ENCODE measurements at places on chromosomes 1 and 21.

- no peak for DNase-seq
These were observed 42.4 kb downstream of the PDE9A start for GRCh38 chr21:42695697-42696380.

DNA sequence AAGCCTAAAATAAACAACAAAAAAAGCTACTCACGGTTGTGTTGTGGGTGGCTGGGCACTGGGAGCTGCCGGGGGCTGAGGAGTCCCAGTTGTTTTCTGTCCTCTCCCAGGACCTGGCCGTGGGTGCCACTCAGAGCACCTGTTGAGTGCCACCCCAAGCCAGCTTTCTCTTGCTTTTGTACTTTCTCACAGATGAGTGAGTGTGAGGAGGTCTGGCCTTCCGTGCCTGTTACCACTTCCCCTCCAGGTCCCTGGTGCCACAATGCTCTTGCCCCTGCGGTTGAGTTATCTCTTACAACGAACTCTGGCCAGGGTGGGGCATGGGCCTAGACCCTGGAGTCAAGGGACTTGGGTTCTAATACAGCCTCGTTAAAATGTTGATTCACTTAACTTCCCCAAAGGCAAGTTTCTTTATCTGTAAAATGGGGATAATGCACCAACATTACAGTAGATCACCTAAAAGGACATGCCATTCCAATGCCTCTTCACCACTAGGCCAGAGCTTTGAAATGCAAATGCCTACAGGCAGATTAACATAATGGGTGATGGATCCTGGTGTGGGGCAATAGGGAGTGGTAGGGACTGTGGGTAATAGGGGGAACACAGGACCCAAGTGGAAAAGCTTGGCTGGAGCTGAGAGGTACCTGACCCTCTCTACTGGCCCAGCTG is at the start of gene CNR2:
TSS of gene CNR2 (minus strand) at position 151 of the 669 bp plus-strand sequence. CDS start 37,745 bp downstream, outside the sequence.
- DNase-seq = no peak

- DNase-seq = no peak
These were observed 1.4 kb upstream of the ANKRD13C start for GRCh38 chr1:70355920-70356319.

DNA sequence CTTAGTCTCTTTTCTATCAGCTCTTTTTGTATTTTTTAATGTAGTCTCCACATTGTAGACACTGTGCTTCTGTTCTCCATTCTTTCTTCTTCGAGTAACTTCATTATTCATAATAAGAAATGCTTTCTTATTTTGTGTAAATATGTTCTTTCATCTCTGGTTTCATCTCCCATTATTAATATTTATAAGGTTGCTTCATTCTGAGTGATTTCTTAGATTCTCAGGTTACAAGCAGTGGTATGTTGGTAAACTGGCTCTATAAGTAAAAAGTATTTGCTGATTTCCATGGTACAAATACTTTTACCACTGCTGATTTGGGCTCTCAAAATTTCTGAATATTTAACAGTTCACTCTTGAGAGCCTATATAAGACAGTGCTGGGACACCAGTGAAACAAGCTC is 81.3 kb downstream of the CDC14A start:
- no peak for DNase-seq

- DNase-seq = peak; percentile 87
These were observed 144.9 kb upstream of the HOOK1 start for GRCh38 chr1:59669752-59670312.

- no peak for DNase-seq
These were observed 480.4 kb upstream of the ZRANB2 start for GRCh38 chr1:71561206-71561605.

DNA sequence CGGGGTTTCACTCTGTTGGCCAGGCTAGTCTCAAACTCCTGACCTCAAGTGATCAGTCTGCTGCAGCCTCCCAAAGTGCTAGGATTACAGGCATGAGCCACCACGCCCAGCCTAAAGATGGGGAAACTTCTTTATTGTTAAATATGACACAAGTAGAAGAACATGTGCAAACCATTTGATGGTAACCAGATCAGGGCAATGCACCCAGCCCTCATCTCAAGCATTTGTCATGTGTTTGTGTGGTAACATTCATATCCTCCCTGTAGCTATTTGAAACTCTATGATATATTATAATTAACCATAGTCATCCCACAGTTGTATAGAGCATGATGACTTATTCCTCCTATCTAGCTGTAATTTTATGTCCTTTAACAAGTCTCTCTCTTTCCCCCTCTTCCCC is 119.5 kb upstream of the TMPRSS2 start:
- DNase-seq = no peak

GRCh38 chr21:41764558-41765419 is 2.1 kb downstream of the RIPK4 start:
- DNase-seq = no peak

GRCh38 chr1:95888941-95889390 is 655.0 kb downstream of the RWDD3 start:
- no peak for DNase-seq

DNA sequence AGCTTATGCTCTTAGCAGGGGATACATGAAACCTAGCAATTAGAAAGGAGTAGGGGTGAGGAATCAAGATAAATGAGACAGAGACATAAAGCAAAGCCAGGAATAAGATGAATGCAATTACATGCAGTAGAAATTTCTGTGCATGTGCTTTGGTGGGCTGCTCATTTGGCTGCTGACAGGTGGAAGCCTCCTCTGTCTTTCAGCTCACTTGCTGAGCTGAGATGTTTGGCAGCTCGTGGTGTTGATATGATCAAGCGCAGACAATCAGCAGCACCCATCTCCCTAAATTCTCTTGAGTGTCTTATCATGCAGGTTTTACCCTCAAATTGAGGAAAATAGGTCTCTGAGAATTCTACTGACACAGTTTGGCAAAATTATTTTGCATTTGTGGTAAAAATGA is 108.3 kb upstream of the CD34 start:
- DNase-seq = no peak
